ENCODE measurements at places on chromosomes 2 and 18. TPM values are rescaled to one million over a fixed set of nuclear protein-coding genes. Genes with fewer than 3 reads are reported as not detected.

ZNF521 gene
- 35.7 TPM for total RNA-seq

CHRNG gene
- total RNA-seq: not detected

TIA1 gene
- 79.0 TPM for total RNA-seq

SFT2D3 gene
- 7.0 TPM for total RNA-seq

CNDP1 gene
- not detected for total RNA-seq

TUBA4B gene
- not detected for total RNA-seq

CYB5A gene
- 38.8 TPM for total RNA-seq

STEAP3 gene
- total RNA-seq: 50.9 TPM

SIX3 gene
- not detected for total RNA-seq

GRCh38 chr2:102834523-102835273 lies 72.9 kb downstream of the TMEM182 start:
- DNase-seq: no peak

DNA sequence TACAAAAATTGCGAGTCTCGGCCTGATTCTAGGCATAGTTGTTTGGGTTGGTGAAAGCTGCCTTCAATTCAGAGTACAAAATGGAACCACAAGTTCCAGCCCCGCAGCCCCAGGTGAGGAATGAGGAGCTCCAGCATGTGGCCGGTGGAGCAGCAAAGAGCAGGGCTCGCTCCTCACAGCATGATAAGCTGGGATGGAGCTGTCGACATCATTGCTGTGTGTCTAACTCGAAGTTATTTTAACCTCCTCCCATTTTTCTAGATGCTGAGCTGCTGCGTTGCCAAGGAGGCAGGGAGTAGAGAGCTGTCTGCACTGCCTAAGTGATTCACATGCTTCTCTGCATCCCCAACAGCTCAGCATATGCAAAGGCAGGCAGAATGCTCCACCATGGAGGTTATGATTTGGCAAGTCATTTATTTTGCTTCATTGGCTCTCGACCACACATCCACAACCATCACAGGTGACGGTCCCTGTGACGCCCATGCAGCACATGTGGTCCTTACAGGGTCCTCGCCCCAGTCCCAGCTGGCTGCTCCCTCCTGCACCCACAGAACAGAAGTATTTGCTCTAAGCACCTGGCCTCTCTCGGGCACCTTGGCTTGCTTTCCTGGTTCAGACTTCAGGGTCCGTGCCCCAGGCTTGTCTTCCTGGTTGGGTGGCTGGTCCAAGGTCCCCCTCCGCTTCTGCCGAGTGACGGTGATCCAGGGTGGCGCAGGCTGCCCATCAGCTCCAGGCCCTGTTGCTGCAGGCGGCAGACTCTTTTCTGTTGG lies 66.0 kb upstream of the MGAT4A start:
- DNase-seq: no peak

DNA sequence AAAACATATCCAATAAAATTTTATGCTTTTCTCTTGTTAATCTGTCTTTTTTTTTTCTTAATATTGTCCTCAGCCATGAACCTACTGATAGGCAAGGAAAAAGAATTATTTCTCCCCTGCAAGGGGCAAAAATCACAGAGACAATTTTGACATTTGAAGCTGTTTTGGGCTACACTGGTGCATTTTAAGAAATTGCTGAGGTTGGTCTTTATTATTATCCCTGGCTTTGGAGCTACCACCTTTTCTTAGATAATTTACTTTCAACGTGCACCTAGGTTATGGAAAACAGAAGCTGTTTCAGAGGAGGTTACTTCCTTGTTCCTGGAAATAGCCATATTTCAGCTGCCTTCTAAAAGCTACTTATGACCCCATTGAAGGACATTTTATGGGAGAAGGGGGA lies 195.5 kb upstream of the KYNU start:
- no peak for DNase-seq

GRCh38 chr2:104850361-104851290 lies 3.3 kb upstream of the POU3F3 start:
- DNase-seq: no peak

GRCh38 chr18:56647951-56648893 lies 2.9 kb upstream of the WDR7 start:
- DNase-seq: no peak

- DNase-seq: peak; percentile 22
Observed at GRCh38 chr18:12376034-12376753, 833 bp downstream of the AFG3L2 start.

- DNase-seq: peak; percentile 66
Observed at GRCh38 chr18:48959921-48960920, 9.5 kb upstream of the SMAD7 start.

- DNase-seq: no peak
Observed at GRCh38 chr18:6547476-6547875, 132.8 kb upstream of the L3MBTL4 start.

DNA sequence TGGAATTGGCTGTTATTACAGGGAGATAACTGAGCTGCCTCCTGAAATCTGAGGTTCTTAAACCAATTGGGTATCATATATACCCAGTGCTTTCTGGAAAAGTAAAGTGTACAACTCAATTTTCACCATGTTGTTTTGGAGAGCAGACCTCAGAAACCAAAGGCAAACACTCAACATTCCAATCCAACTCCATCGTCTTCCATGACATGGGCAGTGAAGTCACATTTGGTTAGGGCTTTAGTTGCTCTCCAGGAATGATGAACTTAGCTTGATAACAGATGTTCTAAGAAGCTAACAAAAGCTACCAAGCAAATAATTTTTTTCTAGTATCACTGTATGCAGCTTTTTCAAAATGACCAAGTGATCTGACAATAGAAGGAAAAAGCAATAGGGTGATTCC lies 107.0 kb upstream of the SLC35G4 start:
- no peak for DNase-seq

DNA sequence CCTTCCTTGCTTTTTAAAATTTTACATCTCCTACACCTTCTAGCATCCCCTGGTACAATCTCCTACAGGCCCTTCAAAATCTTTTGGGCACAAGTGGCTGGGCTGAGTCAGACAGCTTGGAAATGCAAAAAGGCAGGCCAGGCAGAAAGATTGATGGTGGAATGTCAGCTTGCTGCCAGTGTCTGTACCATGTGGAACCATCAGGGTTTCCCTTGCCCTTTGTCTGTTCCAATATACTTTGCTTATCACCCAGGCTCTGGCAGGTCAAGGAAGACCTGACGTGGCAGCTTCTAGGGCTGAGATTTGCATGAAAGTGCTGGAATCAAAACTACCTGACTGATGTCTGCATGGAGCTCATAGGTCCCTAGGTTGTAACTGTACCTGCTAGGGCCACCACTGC lies 33.3 kb downstream of the GPR39 start:
- DNase-seq: no peak

GRCh38 chr2:209977386-209978239 lies 24.8 kb upstream of the RPE start:
- DNase-seq: peak; percentile 67

DNA sequence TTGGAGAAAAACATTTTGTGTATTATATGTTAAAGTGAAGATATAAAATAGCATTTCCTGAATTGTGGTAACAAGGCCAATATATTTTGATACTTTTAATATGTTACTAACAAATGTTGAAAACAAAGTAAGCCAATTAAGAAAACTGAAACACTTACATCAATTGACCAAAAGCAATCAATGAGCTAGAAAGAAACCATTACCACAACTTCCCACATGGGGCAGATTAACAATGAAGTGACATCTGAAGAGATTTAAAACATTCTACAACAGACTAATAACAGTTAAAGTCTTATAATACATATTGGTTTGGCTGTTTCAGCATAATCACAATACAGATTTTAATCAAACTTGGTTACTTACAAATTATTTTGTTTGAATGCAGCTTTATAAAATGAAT lies 282.4 kb upstream of the NETO1 start:
- DNase-seq: no peak

DNA sequence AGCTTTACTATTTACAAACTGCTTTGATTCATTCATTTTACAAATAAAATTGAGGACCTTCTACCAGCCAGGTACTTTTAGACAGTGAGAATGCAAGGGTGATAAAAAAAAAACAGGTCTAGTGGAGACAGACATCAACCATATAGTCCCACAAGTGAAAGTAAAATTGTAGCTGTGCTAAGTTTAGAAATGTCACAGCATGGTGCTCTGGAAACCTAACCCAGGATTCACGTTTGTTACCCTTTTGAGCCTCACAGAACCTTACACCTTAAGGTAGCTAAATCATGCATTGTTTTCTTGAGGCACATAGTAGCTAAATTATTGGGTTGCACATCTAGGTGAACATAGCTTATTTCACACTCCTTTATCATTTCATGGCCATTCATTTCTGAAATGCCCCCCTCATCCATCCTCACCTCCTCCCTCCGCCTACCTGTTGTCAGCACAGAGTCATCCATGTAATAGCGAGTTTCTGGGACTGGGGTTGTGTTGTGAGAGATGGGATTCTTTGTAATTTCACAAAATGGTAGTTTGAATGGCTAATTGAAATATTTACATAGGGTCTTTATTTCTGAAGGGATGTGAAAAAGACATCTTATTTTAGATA lies 7.1 kb downstream of the MTA3 start:
- DNase-seq: no peak

GRCh38 chr2:219567791-219568361 lies 3.5 kb downstream of the OBSL1 start:
- no peak for DNase-seq

- DNase-seq: no peak
Observed at GRCh38 chr2:144170179-144170578, 349.7 kb downstream of the ZEB2 start.

DNA sequence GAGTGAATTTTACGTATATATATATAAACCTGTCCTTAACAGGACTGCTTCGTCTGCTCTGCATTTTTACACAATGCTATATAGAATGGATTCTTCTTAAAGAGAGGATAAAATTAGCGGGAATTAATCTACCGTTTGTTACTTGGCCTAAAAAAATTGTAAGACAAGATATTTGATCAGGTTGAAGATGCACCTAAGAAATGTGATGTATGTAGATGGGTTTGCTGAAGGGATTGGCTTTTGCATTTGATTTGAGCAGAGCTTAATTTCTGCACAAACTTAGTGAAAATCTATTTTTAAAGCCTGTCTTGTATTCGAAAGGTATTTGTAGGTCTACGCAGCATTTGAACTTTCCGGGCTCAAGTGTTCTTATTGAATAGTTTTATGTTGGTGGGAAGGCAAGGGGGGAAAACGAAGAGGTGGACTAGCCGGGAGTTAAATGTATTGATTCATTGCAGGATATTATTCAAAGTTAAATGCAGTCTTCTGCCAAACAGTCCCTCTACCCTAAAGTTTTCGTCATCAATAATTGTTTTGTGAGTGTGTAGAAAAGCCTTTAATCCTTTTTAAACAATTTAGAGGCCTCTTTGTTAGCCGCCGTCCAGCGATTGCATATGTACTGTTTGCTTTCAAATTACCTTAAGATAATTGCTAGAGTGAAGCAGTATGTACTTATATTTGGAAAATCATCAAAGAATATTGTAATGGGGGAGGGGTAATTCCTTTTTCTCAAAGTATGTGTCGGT lies 1.2 kb downstream of the PPP1CB start:
- DNase-seq: peak; percentile 25

GRCh38 chr18:63487676-63488075 lies 10.9 kb downstream of the SERPINB5 start:
- no peak for DNase-seq

GRCh38 chr2:233059797-233060500 lies at the start of gene INPP5D:
INPP5D (plus strand) TSS chr2:233060342; CDS start chr2:233060479, 137 bp downstream.
- no peak for DNase-seq

DNA sequence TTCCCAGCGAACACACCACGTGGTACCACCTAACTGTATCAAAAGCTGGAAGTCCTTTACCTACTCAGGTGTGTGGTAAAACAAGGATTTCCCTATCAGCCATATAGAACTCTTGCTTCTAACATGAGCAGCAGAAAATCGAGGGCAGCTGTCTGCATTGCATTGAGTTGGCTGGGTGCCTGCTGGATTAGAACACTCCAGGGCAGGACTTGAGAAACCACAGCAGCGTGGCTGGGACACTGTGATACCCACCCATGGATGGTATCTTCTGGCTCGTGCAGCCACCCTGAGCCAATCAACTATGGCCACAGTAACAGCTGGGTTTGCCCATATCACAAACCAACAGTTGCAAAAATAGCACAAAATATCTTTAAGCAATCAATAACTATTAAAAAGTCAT lies 188.3 kb downstream of the FBXO15 start:
- DNase-seq: no peak
